ENCODE measurements at places on chromosomes 12 and 14. TPM values are rescaled to one million over a fixed set of nuclear protein-coding genes. Genes with fewer than 3 reads are reported as not detected.
A peak's percentile ranks its signal among the peaks of the same experiment; 100 is the strongest.

GRCh38 chr12:105085501-105085900 is 1.2 kb upstream of the ALDH1L2 start:
- no peak for DNase-seq

DNA sequence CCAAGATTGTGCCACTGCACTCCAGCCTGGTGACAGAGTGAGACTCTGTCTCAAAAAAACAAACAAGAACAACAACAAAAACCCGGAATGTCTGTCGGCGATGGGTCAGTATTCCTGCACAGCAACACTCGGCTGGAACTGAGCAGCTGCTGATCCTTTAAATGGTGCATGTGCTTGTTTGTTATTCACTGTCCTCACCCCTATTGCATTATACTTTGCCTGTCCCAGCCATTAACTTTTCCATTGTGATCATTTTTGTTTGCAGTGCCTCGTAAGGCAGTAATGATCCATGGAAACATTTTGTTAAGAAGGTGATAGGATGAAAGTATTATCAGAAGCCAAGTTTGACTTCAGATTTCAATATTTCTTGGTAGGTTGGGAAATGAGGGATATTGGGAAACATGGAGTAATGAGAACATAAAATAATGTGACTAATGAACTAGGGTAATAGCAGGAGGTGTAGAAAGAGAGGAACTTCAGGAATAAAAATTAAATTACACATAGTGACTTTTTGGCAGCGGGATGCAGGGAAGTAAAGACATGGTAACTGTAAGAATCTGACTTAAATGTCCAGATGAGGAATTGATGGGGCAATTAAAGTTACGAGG is 6.1 kb downstream of the ACSS3 start:
- no peak for DNase-seq

DNA sequence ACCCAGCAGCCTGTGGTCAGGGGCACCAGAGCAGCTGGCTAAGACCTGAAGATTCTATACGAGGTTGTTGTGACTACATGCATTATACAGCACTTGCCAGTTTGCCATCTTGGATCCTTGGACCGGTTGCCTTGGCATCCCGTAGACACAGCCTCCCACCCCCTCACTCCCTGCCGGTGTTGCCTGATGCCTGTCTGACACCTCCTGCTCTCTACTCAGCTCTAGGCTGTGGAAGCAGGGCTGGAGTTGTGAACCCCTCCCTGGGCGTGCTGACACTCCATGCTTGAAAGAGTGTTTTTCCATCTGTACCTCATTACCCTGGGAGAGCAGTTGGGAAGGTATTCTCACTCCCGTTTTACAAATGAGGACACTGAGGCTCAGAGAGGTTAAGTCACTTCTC is 2.5 kb downstream of the CHGA start:
- DNase-seq: no peak

Gene PSEN1
- 65.4 TPM for polyA plus RNA-seq

Gene DTD2
- polyA plus RNA-seq: 19.1 TPM

GRCh38 chr12:111773801-111774551 is 7.2 kb downstream of the ALDH2 start:
- DNase-seq: no peak

DNA sequence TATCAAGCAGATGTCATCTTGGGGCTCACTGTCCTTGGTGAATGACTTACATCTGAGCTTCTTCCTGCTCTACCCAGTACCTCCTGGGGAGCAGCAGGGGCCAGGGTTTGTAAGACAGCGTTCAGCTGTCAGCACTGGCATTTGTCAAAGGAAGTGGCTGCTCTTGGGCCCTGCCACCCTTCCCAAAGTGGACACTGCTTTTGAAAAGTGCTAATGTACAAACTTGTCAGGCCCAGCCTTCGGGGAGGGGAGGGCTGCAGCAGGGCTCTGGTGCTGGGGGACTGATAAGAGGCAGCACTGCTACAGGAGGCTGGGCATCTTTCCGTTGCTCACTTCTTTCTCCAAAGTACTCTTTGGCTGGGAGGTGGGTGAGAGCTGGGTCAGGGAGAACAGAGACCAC is 59.8 kb upstream of the RBM19 start:
- DNase-seq: no peak

GRCh38 chr14:33475623-33476022 is 475.3 kb downstream of the EGLN3 start:
- peak; percentile 55 for DNase-seq

GRCh38 chr14:88868558-88869159 is 44.2 kb downstream of the TTC8 start:
- peak; percentile 6 for DNase-seq

DNA sequence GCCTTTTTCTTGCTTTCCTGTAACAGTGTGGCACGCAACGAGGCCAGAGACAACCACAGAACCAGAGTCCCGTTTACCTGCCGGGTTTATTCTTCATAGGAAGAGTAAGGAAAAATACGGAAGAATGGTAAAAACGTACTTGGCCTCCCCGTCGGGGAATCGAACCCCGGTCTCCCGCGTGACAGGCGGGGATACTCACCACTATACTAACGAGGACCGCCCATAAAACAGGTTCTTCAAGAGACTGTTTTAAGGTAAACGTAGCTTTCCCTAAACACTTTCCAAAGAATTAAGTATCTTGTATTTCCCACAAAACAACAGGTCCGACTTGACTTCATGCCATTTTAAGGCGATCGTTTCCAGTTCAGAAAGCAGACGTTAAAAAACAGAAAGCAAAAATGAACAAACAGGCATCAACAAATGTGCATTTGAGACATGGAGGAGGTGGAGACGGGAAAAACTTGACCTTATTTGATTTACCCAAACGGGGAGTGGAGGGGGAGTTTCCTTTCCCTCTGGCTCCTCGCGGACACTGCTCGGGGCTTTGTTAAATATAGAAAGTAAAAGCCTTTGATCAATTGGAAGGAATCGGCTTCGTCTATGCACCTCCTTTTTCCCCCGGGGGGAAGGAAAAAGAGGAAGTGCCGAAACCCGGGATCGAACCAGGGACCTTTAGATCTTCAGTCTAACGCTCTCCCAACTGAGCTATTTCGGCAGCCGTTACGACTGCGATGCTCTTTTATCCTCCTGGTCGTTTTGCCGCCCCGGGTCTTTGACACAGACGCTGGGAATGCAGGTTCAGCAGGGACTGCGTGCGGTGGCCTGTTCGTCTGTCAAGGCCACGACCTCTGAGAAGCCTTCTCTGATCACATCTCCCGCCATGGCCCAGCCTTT is 13.0 kb upstream of the UBC start:
- peak; percentile 86 for DNase-seq

- no peak for DNase-seq
These were observed 75.8 kb downstream of the GLT1D1 start for GRCh38 chr12:128929057-128929456.

- no peak for DNase-seq
These were observed 118.6 kb downstream of the APAF1 start for GRCh38 chr12:98763656-98764055.

- DNase-seq: no peak
These were observed 3.6 kb downstream of the SSTR1 start for GRCh38 chr14:38211255-38211735.

GRCh38 chr12:99985631-99986030 is 895 bp upstream of the ANKS1B start:
- no peak for DNase-seq

- DNase-seq: no peak
These were observed 793.7 kb downstream of the RPS29 start for GRCh38 chr14:48792376-48793024.

- no peak for DNase-seq
These were observed 61.8 kb downstream of the GLT1D1 start for GRCh38 chr12:128914908-128915563.

- DNase-seq: no peak
These were observed 171.7 kb upstream of the RTL1 start for GRCh38 chr14:101075025-101075800.

Gene OAS1
- 9.7 TPM for polyA plus RNA-seq

GRCh38 chr14:37810094-37810801 is 214.8 kb downstream of the TTC6 start:
- no peak for DNase-seq

Gene GDF3
- 0.43 TPM for polyA plus RNA-seq

GRCh38 chr12:3152011-3152511 is 74.9 kb downstream of the TSPAN9 start:
- DNase-seq: no peak

- no peak for DNase-seq
These were observed 10.0 kb downstream of the FGF23 start for GRCh38 chr12:4369548-4369947.

DNA sequence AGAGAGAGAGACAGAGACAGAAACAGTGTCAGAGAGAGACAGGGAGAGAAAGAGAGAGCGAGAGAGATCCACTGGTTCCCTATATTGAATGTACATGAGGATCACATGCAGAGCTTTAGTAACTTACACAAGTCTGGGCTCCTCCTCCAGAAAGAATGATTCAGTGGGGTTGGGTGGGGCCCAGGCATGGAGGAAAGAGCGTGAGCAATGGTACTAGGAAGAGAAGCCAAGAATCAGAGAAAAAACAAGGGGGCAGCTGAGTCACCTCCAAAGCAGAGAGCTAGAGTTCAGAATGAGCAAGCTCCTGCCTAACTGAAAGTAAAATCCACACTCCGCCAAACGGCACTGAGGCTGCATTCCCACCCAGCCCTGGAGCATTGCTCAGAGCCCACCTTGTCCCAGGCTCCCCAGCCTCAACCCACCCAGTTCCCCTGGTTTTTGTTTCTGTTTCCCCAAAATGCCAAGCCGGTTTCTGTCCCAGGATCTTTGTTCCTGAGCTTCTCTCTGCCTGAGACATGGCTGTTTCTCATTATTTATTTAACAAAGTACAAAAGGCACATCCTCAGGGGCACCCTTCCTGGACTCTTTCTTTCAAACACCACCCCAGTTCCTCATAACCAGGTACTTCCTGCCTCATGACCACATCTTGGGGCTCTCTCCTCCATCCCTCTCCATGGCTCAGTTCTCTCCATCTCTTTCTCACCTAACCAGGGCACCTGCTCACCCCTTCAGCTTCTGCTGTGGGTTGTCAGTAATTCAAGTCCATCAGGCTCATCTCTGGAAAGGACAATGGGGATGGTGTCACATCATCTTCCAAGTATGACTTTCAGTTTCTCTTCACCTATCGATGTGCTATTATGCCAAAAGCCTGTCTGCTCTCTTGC is 670.3 kb upstream of the TBX3 start:
- DNase-seq: no peak

DNA sequence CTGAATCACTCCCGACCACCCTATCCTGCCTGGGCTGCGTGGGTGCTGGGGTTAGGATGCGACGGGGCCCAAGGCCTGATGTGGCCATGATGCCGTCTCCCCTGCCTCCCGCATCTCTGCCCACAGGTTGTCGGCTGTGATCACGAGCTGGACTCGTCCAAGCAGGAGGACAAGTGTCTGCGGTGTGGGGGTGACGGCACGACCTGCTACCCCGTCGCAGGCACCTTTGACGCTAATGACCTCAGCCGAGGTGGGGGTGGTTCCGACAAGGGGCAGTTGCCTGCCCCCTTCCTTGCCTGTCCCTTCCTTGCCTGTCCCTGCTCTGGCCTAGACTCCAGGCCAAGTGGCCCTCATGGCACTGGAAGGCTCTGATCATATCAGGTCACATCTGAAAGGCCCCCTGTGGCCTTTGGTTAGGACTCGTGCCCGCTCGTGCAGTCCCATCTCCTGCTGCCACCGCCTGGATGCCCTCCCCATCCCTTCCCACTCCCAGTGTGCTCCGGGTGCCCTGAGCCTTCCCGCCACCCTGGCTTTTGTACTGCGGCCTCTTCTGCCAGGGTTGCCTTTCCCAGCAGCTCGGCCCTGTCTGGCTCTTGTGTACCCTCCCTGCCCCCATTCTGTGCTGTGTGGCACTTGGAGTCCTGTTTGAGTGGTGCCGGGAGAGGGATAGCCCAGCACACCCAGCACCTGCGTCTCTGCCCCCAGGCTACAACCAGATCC is 13.6 kb downstream of the PAPLN start:
- DNase-seq: no peak

- no peak for DNase-seq
These were observed 220.2 kb upstream of the NAV3 start for GRCh38 chr12:77610446-77610845.

DNA sequence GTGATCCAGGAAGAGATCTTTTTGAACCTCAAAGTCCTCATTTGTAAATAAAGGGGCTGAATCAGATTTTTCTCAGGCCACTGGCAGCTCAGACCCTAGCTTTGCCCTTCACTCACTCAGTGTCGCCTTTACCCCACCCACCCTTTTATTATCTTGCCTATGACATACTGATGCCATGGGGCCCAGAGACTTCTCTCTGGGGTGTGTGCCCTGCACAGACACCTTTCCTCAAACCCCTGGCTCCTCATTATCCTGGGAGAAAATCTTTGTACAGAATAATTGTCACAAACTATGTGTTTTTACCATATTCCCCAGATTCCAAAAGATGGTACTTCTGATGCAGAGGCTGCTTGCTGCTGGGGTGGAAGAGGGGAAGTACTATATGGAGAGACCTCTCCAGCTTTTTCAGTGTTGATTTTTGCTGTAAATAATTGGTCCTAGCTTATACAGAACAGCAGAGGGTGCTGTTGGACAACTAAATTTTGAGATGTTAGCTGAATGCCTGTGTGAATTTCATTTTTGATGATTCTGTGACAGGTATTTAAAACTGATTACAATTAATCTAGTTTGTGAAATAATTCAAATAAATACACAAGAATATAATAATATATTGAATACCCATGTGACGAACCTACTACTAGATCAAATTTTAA is 53.9 kb upstream of the DCD start:
- DNase-seq: no peak

- peak; percentile 31 for DNase-seq
These were observed 610 bp downstream of the VSIG10 start for GRCh38 chr12:118103201-118103600.

- DNase-seq: no peak
These were observed 50.3 kb downstream of the LMO3 start for GRCh38 chr12:16555630-16556029.

- no peak for DNase-seq
These were observed 137.8 kb upstream of the GSC start for GRCh38 chr14:94907626-94908261.

Gene ASCL1
- polyA plus RNA-seq: 0.14 TPM

Gene CLEC2A
- not detected for polyA plus RNA-seq

Gene TARBP2
- 60.3 TPM for polyA plus RNA-seq

- no peak for DNase-seq
These were observed 1.8 kb upstream of the AHNAK2 start for GRCh38 chr14:104979758-104980610.

Data from left renal cortex interstitium (tissue), 4 donors.